ENCODE measurements at places on chromosomes 11 and 22.
A peak's percentile ranks its signal among the peaks of the same experiment; 100 is the strongest.

DNA sequence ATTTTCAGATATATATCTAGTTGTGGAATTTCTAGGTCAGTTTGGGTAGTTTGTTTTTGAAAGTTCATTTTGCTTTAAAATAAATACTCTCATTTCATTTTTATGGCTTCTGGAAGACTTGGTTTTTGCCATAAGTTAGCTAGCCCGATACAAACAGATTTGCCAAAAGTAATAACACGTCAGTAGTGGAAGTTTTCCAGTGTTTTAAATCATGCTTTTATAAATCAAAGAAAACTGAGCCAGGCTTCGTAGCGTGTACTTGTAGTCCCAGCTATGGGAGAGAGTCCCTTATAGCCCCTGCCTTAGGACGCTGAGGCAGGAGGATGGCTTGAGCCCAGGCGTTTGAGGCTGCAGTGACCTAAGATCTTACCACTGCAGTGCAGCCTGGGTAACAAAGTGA, 21.7 kb upstream of the MICALL1 start:
- H3K4me1 ChIP-seq, result no peaks in the 10 kb centered on the region
- H3K36me3 ChIP-seq, result peaks cover 32% of the 10 kb centered on the region

GRCh38 chr11:13896175-13896980, 66.1 kb upstream of the SPON1 start:
- H3K36me3 ChIP-seq, result no peaks in the 10 kb centered on the region
- H3K4me1 ChIP-seq, result no peaks in the 10 kb centered on the region
- H3K27ac ChIP-seq, result no peak overlapping the region
- H3K27me3 ChIP-seq, result no peaks in the 10 kb centered on the region

DNA sequence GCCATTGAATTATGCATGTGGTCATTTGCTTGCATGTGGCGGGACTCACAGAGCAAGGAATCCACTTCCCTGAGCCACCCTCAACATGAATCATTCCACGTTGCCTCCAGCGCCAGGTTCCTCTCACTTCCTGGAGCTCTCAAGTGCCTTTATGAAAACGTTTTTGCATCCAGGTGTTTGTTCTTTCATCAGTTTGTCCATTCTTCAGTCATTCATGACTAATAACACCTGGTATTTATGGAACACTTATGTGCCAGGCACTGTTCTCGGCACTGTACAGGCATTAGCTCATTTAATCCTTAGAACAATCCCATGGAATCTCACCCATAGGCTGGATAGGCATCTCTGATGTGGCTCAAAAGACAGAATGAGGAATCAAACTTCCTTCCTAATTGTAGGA, 256.1 kb upstream of the SYN3 start:
- H3K27ac ChIP-seq, result no peak overlapping the region
- H3K27me3 ChIP-seq, result no peaks in the 10 kb centered on the region
- DNase-seq, result no peak
- H3K4me3 ChIP-seq, result no peak overlapping the region
- H3K36me3 ChIP-seq, result peaks cover 12% of the 10 kb centered on the region

DNA sequence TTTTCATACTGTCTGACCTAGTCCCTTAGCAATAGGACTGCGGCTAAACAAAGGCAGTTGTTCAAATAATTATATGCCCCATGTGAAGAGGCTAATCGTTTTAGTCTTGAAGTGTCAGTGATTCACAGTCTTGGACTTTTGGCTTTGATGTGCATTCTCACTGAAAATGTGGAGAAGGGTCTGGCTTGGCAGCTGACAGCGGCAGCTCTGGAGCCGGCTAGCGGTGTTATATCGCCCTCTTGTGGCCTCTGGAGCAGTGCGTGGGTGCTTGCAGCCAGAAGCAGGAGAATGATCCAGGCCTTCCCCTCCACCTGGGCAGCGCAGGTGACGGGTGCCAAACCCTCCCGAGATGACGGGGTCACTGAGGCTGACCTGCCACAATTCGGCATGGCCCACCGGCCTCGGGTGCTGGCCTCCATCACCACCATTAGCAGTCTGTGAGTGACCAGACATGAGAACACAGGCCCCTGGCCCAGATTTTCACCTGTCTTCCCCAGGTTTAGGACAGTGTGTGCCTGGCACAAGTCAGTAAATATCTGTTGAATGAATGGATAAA, 90.3 kb upstream of the PITPNB start:
- H3K27ac ChIP-seq, result no peak overlapping the region
- no peaks in the 10 kb centered on the region for H3K4me1 ChIP-seq
- no peaks in the 10 kb centered on the region for H3K27me3 ChIP-seq
- peak; percentile 80 for DNase-seq

DNA sequence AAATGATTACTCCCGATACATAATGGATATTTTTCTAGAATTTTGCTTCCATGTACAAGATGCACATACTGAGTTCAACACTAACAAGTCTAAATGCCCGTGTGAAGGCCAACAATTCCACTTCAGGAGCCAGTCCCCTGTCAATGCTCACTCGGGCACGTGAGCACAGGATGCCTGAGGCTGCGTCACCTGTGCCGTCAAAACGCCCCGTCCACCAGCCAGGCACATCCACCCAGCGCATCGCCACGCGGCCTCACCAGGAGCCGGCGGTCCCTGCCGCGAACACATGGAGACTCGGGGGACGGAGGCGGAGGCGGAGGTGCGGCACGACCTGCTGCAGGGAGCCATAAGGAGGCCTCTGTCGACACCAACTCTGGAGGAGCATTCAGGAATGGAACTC, 9.8 kb downstream of the TOLLIP start:
- H3K4me1 ChIP-seq, result peaks cover 32% of the 10 kb centered on the region
- peak overlapping the region; percentile 89 for H3K27ac ChIP-seq
- peak; percentile 27 for DNase-seq
- H3K4me3 ChIP-seq, result no peak overlapping the region

DNA sequence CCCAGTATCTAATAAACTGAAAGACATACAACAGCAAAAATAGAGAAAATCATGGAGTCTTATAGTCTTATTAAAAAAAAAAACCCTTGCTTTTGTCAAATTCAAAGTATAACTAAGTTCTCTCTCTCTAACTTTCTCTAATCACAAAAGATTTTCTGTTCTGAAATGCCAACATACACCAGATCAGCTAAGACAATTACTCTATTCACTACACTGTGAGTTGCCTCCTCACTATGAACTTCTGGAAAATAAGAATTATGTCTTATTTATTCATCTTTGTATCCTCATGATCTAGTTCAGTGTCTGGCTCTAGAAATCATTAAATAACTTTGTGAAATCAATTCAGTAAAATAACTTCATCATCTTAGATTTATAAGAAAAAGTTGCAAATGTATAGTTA, 12.7 kb downstream of the FAM76B start:
- H3K27ac ChIP-seq, result no peak overlapping the region
- no peak for DNase-seq
- H3K4me1 ChIP-seq, result no peaks in the 10 kb centered on the region

DNA sequence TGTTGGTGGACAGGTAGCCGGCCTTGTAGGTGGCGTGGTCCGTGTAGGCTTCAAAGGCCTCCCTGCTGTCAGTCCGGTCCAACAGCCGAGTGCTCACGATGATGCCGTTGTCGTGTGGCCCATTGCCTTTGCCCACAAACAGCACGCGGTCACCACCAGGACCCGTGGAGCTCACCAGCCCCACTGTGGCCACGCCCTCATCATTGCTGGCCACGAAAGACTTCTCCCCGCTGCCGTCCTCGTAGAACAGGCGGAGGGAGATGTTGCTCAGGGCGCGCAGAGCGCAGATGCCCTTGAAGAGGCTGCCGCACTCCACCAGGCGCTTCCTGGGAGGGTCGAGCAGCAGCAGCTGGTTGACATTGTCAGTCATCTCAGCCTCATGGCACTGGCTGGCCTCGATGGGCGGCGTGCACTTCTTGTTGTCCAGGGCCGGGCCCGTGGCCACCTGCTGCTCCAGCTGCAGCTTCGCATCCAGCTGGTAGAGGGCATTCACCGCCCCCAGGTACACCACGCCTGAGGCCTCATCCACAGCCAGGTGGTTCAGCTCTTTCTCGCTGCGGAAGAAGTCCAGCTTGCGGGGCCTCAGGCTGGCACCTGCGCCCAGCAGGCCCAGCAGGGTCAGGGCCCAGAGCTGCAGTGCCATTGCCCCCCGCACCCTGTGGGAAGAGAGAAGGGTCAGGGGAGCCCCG, 17.4 kb downstream of the PLXNB2 start:
- no peaks in the 10 kb centered on the region for H3K27me3 ChIP-seq
- H3K4me3 ChIP-seq, result no peak overlapping the region

DNA sequence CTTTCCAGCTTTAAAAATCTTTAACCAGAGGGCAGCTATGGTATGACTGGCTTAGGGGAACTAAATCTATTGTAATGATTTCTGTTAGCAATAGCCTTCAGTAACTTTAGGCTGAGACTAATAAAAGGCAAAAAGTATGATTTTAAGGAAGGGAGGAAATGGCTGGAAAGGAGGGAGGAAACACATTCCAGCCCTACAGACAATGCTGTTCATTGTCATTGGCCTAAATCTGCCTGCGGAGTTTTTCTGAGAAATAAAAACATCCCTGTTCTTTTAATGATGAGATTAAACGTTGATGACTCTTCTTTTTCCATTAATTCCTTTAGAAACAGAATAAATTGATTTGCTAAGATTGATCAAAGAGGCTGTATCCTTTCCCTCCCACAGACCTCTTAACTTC, 99.6 kb upstream of the GRAMD1B start:
- no peaks in the 10 kb centered on the region for H3K27me3 ChIP-seq
- H3K36me3 ChIP-seq, result no peaks in the 10 kb centered on the region
- H3K4me1 ChIP-seq, result no peaks in the 10 kb centered on the region
- DNase-seq, result no peak
- no peak overlapping the region for H3K27ac ChIP-seq

DNA sequence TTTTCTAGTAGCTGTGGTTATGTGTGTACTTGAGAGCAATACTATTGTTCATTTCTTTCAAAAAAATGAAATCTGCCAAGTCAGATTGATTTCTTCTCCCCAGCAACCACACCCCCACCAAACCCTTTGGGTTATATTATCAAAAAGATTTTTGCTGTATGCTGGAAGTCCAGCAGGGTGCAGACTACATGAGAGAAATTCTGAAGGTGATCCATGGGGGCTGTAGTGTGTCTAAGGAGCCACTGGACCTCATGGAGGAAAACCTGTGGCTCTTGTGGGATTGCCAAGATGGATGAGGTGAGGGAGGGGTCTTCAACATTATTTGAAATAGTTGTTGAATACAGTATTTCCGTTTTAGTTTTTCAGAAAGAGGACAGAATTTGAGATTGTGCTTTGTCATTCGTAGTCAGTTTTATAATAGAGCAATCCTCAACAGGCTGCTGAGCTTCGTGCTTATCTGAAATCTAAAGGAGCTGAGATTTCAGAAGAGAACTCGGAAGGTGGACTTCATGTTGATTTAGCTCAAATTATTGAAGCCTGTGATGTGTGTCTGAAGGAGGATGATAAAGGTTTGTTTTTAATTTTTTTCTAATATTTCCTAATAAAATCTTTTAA, 3.1 kb downstream of the EIF3M start:
- DNase-seq, result no peak
- peaks cover 14% of the 10 kb centered on the region for H3K4me1 ChIP-seq
- no peak overlapping the region for H3K4me3 ChIP-seq
- H3K27me3 ChIP-seq, result no peaks in the 10 kb centered on the region
- H3K27ac ChIP-seq, result no peak overlapping the region

DNA sequence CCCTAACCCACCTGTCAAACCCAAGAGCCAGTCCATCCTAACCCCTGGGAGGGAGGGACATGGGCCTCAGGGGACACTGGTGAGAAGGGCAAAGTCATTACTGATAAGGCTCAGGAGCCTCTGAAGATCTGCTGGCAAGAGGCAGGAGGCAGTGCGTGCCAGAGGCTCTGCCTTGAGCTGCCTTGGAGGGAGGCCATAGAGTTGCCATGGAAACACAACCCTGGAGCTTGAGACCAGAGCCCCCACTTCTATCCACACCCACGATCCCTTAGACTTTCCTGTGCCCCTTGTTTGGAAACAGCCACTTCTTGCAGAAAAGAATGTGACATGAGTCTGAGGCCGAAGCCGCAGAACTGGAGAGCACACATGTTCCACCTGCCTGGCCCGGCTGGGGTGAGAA, 89.7 kb upstream of the CSNK2A3 start:
- H3K27ac ChIP-seq, result no peak overlapping the region
- no peaks in the 10 kb centered on the region for H3K36me3 ChIP-seq
- H3K4me3 ChIP-seq, result no peak overlapping the region
- peaks cover 71% of the 10 kb centered on the region for H3K4me1 ChIP-seq

- no peaks in the 10 kb centered on the region for H3K4me1 ChIP-seq
- H3K27ac ChIP-seq, result no peak overlapping the region
Measured at GRCh38 chr11:12792590-12792989, 118.4 kb downstream of the TEAD1 start.

GRCh38 chr11:105701098-105701497, 91.2 kb downstream of the GRIA4 start:
- H3K36me3 ChIP-seq, result no peaks in the 10 kb centered on the region
- no peak overlapping the region for H3K27ac ChIP-seq
- no peak overlapping the region for H3K4me3 ChIP-seq
- peaks cover 2% of the 10 kb centered on the region for H3K27me3 ChIP-seq

DNA sequence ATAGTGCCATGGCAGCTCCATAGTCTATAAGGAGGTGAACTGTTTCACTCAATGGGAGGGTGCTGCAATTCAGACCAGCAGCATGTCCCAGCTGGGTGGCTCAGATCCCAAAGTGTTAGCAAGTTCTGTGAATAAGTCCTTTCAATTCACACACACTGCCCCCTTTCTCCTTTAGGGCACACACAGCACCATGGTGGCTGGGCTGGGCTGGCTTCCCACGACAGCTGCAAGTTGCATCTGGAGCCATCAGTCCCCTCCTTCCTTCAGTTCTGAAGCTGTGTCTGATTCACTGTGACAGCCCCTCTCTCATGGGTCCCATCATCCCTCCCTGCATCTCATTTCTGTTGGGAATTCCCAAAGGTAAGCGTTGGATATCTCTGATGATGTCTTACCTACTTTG, 324.1 kb upstream of the NCAM1 start:
- H3K27me3 ChIP-seq, result no peaks in the 10 kb centered on the region
- no peaks in the 10 kb centered on the region for H3K4me1 ChIP-seq
- DNase-seq, result no peak

DNA sequence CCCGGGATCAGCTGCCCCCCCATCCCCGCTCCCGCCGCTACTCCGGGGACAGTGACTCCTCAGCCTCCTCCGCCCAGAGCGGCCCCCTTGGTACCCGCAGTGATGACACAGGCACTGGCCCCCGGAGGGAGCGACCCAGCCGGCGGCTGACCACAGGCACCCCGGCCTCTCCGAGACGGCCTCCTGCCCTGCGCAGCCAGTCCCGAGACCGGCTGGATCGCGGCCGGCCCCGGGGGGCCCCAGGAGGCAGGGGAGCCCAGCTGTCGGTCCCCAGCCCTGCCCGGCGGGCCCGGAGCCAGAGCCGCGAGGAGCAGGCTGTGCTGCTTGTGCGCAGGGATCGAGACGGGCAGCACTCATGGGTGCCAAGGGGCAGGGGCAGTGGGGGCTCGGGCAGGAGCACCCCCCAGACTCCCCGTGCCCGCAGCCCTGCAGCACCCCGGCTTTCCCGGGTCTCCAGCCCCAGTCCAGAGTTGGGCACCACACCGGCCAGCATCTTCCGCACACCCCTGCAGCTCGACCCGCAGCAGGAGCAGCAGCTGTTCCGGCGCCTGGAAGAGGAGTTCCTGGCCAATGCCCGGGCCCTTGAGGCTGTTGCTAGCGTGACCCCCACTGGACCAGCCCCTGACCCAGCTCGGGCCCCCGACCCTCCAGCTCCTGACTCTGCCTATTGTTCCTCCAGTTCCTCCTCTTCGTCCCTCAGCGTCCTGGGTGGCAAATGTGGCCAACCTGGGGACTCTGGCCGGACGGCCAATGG, 3.9 kb downstream of the RASL10A start:
- H3K27ac ChIP-seq, result peak overlapping the region; percentile 50
- no peaks in the 10 kb centered on the region for H3K36me3 ChIP-seq
- H3K4me3 ChIP-seq, result no peak overlapping the region
- no peaks in the 10 kb centered on the region for H3K27me3 ChIP-seq
- peaks cover 36% of the 10 kb centered on the region for H3K4me1 ChIP-seq
